ENCODE measurements at places on chromosomes 11 and 22.

DNA sequence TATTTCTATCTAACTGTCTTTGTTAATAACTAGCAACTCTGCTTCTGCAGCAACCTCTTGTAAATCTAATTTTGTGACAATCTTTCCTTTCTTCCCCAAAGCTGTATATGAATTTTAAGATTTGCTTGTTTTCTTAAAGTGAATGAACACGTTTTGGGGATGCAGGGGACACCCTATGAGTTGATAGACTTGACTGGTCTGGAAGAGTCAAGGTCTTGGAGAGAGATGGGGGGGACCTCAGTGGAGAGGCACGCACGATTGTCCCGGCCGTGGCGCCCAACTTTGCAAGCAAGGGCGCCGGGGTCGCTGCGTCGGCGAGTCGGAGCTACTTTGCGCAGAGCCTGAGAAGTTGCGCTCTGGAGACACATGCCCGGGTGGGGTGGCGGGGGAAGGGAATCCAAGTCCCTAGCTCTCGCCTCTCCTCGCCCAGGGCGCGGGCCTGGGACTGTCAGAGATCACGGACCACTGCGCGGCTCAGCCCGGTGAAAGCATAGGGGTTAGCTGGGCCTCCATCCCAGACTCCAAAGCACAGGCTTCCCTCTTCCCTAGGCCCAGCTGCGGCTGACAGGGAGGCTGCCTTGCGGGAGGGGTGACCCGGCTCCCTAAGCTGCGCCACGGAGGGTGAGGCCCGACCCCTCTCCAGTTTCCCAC lies 854 bp downstream of the ABCC8 start:
- no peak for DNase-seq

DNA sequence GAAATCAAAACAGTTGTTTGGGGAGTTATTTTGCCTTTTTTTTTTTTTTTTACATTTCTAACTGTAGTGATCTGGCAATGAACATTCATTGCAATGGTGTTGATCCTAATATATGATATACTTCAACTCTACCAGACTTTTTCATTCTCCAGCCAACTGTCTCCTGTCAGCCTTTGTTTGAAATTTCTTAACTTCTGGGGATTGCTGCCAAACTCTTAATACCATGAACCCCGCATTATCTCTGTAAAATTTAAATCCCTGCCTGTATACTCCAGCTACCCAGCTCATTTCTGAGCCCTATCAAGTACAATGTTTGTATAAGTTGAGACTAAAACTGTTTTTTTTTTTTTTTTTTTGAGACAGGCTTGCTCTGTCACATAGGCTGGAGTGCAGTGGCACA lies 280.7 kb downstream of the TTC28 start:
- DNase-seq: no peak

DNA sequence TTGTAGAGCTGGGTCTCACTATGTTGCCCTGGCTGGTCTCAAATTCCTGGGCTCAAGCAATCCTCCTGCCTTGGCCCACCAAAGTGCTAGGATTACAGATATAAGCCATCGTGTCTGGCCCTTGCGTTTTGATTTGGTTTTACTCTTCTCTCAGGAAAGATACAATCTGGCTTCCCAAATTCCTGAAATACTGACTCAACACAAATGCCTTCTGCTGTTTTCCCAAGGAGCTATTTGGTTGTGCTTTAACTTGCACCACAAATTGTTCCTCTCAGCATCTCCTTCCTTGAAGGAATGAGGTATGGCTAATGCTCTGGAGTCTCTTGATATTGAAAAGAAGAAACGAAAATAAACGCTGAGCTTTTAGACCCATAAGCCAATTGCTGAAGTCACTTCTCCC lies 110.0 kb upstream of the PAX6 start:
- DNase-seq: no peak

DNA sequence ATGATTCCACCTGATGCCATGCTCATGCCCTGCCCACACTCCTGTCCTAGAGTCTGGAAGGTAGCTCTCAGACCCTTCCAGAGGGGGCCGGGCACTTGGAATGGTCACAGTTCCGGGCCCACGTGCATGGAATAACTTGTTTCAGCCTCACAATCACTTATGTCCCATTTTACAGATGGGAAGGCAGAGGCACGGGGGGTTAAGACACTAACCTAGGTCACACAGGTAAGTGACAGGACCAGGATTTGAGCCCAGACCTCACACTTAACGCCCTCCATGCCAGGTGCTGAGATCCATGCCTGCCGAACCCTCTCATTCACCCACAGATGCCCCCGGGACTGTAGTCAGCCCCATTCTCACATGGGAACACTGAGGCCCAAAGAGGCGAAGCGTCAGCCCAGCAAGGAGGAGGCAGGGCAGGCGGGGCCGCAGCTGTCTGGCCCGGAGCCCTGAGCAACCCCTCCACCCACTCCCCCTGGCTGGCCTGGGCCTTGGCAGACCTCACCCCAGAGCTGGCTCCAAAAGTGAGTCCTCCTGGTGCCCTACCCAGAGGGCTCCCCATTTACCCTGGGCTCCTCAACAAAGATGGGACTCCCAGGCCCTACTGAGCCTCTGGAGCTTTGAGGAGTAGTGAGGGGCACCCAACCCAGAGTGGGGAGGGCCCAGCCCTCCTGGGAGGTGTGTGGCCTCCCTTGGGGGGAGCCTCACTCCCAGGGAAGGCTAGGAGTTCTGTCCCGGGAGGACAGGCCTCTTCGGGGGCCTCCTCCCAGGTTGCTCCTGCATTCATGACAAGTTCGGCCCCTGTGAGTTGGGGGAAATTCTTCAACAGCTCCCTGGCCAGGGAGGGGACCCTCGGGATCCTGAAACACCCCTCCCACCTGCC lies 2.4 kb upstream of the ALDH3B1 start:
- DNase-seq: no peak

DNA sequence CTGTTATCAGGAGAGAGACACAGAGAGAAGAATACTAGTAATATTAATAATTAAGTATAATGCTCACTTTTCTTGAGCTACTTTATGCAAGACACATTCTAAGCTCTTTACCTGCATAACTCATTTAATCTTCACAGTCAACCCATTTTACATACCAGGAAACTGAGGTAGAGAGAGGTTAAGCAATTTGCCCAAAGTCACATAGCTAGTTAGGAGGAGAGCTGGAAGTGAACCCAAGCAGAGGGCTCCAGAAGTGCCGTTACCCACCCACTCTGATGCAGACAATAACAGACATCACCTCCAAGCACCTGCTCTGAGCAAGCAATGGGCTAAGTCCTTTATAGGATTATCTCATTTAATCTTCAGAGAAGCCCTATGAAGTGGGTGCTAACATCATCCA lies 24.8 kb downstream of the MICAL2 start:
- DNase-seq: no peak

DNA sequence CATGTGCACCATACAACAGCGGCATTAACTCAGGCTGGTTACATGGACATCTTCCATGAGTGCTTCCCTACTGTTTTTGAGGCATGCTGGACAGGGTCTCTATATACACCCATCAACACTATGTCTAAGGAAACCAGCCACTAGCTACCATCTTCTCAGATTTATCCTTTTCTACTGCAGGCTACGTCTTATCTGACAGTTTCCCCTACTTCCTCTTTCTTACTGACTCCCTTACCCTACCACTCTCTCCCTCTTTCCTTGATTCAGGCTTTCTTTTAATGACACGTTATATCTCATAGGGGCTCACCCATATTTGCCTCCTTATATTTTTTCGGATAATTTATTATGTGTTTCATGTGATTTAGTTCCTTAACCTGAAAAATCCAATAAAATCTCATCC lies 41.8 kb downstream of the DDI1 start:
- DNase-seq: no peak

DNA sequence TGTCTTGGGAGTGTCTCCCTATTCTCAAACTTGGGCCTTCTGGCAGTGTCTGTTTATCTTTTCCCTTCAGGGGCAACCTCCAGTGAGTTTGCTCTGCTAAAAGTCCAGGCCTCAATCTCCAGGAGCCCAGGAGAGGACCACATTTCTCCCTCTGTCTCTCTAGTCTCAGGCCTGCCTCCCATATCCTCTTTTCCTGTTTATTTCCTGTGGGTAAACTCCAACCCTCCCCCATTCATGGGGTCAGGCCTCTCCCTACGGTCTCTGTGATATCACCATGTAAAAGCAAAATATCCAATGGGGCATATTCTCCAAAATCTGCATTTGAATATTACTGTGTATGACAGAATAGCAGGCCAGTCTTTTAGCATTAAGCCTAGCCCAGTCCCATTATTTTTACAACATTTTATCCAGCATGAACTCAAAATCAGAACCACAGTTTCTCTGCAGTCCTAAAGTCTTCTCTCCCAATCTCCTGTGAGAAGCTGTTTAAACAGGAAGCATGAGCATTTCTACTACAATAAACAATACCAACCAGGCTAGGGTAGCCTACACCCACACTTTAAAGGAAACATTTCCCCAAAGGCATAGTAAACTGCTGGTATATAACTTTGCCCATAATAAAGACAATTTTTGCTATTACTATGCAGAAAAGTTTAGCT lies 18.0 kb upstream of the TMEM135 start:
- no peak for DNase-seq

DNA sequence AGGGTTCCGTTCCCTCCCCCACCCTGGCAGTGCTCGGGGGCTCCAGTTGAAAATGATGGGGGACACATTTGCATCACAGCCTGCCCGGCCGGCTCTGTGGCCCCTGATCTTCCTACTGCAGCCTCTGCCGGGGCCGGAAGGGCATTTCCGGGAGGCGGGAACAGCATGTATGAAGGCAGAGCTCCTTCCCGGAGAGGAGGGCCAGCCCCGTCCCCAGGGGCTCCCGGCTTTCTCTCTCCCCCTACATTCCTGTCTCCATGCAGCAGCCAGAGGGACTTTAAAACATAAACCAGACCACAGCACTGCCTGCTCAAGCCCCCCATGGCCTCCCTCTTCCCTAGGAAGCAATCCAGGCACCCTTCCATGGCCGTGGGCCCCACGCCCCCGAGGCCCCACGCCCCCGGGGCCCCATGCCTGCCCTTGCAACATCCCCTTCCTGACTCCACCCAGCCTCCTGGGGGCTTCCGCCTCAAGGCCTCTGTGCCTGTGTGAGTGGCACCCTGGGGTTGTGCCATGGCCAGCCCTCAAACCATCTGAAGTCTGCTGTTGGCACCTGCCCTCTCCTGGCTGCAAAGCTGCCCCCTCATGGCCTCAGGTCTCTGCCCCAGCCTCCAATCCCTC lies 73.1 kb downstream of the CDKN1C start:
- DNase-seq: no peak

DNA sequence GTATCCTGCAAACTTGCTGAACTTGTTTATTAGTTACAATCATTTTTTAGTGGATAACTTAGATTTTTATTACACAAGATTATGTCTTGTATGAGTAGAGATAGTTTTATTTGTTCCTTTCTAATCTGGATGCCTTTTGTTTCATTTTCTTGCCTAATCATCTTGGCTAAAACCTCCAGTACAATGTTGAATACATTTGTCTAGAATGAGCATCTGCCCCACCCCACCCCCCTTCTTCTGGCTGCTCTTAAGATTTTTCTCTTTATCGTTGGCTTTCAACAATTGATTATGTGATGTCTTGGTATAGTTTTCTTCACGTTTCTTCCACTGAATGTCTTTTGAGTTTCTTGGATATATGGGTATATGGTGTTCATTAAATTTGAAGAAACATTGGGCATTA lies 37.3 kb upstream of the TUB start:
- no peak for DNase-seq

- no peak for DNase-seq
These were observed 14.2 kb upstream of the ST14 start for GRCh38 chr11:130145311-130145812.

GRCh38 chr11:64060861-64061444 lies 25.2 kb downstream of the FLRT1 start:
- DNase-seq: no peak

GRCh38 chr22:31742115-31742514 lies 7.8 kb downstream of the PRR14L start:
- no peak for DNase-seq

DNA sequence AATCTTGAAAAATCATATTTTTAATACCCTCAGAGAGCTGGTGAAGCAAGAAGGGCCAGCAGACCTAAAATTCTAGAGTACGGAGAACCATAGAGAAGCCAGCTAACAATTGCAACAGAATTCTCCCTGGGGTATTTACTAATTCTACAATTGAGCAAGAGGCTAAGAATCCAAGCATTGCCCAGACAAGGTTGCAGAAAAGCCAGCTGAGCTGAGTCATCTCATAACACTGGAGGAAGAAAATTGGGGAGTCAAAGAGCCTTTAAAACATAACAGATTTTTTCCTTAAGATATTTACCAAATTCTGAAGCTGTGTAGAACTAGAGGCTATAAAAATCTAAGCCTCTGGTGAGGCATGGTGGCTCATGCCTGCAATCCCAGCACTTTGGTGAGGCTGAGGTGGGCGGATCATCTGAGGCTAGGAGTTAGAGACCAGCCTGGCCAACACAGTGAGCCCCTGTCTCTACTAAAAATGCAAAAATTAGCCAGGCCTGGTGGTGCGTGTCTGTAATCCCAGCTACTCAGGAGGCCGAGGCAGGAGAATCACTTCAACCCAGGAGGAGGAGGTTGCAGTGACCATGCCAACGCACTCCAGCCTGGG lies 13.6 kb upstream of the TMEM216 start:
- DNase-seq: peak; percentile 87

GRCh38 chr11:122365610-122366360 lies 249.8 kb upstream of the BLID start:
- no peak for DNase-seq

- DNase-seq: no peak
These were observed 38.6 kb upstream of the XBP1 start for GRCh38 chr22:28838971-28839370.

DNA sequence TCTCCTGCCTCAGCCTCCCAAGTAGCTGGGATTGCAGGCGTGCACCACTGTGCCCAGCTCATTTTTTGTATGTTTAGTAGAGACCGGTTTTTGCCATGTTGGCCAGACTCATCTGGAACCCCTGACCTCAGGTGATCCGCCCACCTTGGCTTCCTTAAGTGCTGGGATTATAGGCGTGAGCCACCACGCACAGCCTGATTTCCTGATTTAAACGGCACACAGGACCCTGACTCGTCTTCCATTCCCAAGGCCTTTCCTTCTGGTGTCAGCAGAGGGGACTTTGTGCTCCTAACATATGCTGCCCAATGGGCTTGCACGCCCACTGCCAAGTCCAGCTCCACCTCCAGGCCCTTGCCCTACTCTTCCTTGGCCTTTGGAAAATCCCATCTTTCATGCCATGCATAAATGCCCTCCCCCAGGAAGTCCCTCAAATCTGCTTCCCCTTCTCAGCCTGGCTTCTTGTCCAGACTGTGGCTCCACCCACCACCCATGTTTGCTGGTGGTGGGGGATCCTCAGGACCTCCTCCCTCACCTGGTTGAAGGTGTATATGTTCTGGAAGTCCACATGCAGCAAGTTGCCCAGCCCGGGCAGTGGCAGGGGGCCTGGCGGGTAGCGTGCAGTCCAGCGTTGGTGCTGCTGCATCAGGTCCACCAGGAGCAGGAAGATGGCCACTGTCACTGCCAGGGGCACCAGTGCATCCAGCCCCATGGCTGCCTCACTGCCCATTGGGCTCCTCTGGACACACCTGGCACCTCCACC lies 23.9 kb upstream of the CYP2D6 start:
- no peak for DNase-seq

- DNase-seq: no peak
These were observed 6.6 kb upstream of the MS4A12 start for GRCh38 chr11:60485987-60486386.
